ENCODE measurements at places on chromosomes 2 and 18.

GRCh38 chr2:190993292-190993643, 20.7 kb downstream of the STAT1 start:
- H3K27ac ChIP-seq = no peak overlapping the region
- no peak overlapping the region for H3K4me3 ChIP-seq
- DNase-seq = no peak
- H3K4me1 ChIP-seq = no peaks in the 10 kb centered on the region

DNA sequence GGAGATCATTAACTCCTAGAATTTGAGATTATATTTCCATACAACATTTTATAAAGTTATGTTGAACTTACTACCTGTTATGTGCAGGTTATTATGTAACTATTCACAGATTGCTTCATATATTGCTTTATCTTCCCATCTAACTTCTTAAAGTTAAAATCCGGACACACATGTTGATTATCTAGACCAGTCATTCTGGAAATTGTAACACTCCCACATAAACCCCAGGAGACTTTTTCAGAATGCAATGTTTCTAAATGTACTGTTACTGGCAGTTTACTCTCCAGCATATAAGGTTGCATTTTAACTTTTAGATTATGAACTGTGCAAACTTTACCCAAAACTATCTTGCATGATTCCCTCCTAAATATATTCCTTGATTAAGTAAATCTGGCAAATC, 70.5 kb upstream of the FAM117B start:
- no peak overlapping the region for H3K27ac ChIP-seq
- H3K4me1 ChIP-seq = no peaks in the 10 kb centered on the region
- H3K27me3 ChIP-seq = no peaks in the 10 kb centered on the region
- no peak overlapping the region for H3K4me3 ChIP-seq

DNA sequence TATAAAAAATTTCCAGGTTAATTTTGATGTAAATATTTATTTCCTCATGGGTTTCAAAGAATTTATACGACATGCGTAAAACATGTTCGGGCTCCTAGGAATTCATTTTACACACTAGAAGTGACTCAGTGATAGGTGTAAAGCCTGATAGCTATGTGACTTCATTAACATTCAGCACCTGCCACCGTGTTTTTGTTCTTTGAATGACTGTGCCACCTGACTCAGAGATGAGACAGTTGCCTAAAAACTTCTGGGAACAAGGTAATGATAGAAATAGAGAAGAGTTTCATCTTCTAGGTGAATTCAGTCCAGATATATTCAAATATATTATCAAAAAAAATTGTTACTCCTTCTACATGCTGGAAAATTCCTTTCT, 10.0 kb downstream of the IL1R2 start:
- peaks cover 11% of the 10 kb centered on the region for H3K4me1 ChIP-seq
- no peaks in the 10 kb centered on the region for H3K36me3 ChIP-seq
- DNase-seq = no peak
- no peak overlapping the region for H3K4me3 ChIP-seq

DNA sequence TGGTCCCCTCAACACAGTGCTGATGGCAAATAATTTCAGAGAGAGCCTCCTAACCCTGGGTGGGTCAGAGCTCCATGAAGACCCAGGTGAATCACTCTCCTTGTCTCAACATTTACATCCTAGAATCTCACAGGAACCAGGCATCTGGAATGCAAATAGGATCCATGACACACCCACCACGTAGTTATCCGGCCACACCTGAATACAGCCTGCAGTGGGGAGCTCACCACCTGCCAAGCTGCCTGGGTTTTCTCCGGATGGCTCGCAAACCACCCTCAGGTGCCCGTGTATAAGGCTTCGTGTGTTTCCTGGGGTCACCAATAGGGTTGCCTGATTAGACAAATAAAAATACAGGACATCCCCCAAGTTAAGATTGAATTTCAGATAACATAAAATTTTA, 9.9 kb downstream of the CHST10 start:
- H3K27ac ChIP-seq = no peak overlapping the region
- H3K27me3 ChIP-seq = no peaks in the 10 kb centered on the region
- no peak overlapping the region for H3K4me3 ChIP-seq
- H3K36me3 ChIP-seq = no peaks in the 10 kb centered on the region

DNA sequence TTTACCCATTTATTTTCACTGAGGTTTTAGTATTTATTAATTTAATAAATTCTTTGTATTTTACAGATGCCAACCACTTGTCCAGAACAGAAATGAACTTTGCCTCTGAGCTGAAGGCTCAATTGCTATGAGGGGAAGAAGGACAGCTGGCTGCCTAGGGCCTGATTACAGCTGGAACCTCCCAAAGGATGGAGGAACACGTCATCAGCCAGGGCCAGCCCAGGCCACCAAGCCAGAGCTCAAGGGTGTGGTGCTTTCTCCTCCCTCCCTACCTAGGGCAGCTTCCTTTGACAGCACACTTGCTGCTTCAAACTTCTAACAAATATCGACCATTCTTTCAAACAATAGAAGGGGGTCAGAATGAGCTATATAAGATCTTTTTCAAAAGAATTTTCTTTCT, 19.7 kb upstream of the RIOK3 start:
- H3K4me1 ChIP-seq = no peaks in the 10 kb centered on the region
- H3K27ac ChIP-seq = no peak overlapping the region
- H3K36me3 ChIP-seq = no peaks in the 10 kb centered on the region
- no peak overlapping the region for H3K4me3 ChIP-seq

GRCh38 chr2:204108330-204108751, 171.8 kb downstream of the ICOS start:
- H3K4me1 ChIP-seq = peaks cover 6% of the 10 kb centered on the region
- H3K27ac ChIP-seq = no peak overlapping the region
- no peak for DNase-seq
- no peaks in the 10 kb centered on the region for H3K27me3 ChIP-seq
- H3K36me3 ChIP-seq = no peaks in the 10 kb centered on the region
- no peak overlapping the region for H3K4me3 ChIP-seq

- H3K4me1 ChIP-seq = no peaks in the 10 kb centered on the region
- H3K27ac ChIP-seq = no peak overlapping the region
- H3K4me3 ChIP-seq = no peak overlapping the region
Observed at GRCh38 chr2:74593826-74594772, 39.6 kb downstream of the DOK1 start.

- DNase-seq = no peak
- no peak overlapping the region for H3K4me3 ChIP-seq
- H3K36me3 ChIP-seq = no peaks in the 10 kb centered on the region
- no peaks in the 10 kb centered on the region for H3K27me3 ChIP-seq
Observed at GRCh38 chr2:100245681-100246080, 76.6 kb downstream of the LONRF2 start.

GRCh38 chr2:37412231-37412630, 67.8 kb downstream of the QPCT start:
- no peaks in the 10 kb centered on the region for H3K4me1 ChIP-seq
- no peaks in the 10 kb centered on the region for H3K27me3 ChIP-seq
- no peak overlapping the region for H3K27ac ChIP-seq
- DNase-seq = no peak
- H3K36me3 ChIP-seq = no peaks in the 10 kb centered on the region

- H3K36me3 ChIP-seq = no peaks in the 10 kb centered on the region
- no peak for DNase-seq
- no peak overlapping the region for H3K4me3 ChIP-seq
- no peaks in the 10 kb centered on the region for H3K4me1 ChIP-seq
- H3K27ac ChIP-seq = no peak overlapping the region
Observed at GRCh38 chr18:8525692-8526091, 83.5 kb upstream of the RAB12 start.

- H3K4me1 ChIP-seq = no peaks in the 10 kb centered on the region
- no peak for DNase-seq
- no peak overlapping the region for H3K4me3 ChIP-seq
- no peaks in the 10 kb centered on the region for H3K36me3 ChIP-seq
- H3K27ac ChIP-seq = no peak overlapping the region
Observed at GRCh38 chr2:63736354-63736753, 105.3 kb upstream of the UGP2 start.

DNA sequence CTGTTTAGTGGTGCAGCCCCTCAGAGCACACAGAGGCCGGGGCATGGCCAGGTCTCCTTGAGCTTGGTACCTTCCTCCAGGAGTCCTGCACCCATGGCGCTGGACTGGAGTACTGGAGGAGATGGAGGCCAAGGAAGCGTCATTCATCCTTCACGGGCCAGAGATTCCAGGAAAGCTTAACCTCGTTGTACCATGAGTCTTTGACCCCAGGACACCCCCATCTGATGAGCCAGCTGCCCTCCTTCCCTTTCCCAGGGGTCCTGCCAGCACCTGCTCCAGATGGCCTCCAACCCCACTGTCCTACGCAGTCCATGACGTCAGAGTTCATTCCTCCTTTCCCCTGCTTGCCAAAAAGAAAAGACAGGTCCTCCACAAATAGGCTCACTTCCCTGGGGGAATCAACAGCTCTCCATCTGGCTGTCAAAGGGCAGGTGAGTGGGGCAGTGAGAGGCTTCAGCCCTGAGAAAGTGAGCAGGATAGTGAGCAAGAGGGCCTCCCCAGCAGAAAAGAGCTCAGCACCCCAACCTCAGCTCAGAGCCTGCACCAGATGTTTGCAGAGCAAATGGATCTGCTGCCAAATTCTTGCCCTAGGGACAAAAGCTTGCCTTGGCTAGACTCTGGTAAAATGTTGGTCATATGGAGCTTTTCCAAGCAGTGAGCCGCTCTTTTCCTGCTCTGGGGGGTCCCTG, 4.5 kb upstream of the NPPC start:
- no peaks in the 10 kb centered on the region for H3K4me1 ChIP-seq
- peak; percentile 32 for DNase-seq
- H3K27ac ChIP-seq = no peak overlapping the region
- H3K36me3 ChIP-seq = no peaks in the 10 kb centered on the region
- H3K4me3 ChIP-seq = no peak overlapping the region

GRCh38 chr2:17879137-17879912, 858 bp downstream of the KCNS3 start:
- peak; percentile 81 for DNase-seq
- no peaks in the 10 kb centered on the region for H3K4me1 ChIP-seq
- H3K36me3 ChIP-seq = no peaks in the 10 kb centered on the region

DNA sequence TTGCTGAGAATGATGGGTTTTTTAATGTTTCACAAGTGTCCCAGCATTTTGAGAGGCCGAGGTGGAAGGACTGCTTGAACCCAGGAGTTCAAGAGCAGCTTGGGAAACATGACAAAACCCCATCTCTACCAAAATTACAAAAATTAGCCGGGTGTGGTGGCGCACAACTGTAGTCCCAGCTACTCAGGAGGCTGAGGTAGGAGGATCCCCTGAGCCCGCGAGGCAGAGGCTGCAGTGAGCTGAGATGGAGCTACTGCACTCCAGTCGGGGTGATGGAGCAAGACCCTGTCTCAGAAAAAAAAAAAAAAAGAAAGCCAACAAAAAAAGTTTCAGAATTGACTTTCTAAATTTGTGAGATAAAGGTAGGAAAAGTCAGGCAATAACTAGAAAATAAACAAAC, 8.7 kb downstream of the TFCP2L1 start:
- no peak overlapping the region for H3K27ac ChIP-seq
- no peak for DNase-seq
- no peak overlapping the region for H3K4me3 ChIP-seq
- no peaks in the 10 kb centered on the region for H3K4me1 ChIP-seq
- H3K27me3 ChIP-seq = no peaks in the 10 kb centered on the region

DNA sequence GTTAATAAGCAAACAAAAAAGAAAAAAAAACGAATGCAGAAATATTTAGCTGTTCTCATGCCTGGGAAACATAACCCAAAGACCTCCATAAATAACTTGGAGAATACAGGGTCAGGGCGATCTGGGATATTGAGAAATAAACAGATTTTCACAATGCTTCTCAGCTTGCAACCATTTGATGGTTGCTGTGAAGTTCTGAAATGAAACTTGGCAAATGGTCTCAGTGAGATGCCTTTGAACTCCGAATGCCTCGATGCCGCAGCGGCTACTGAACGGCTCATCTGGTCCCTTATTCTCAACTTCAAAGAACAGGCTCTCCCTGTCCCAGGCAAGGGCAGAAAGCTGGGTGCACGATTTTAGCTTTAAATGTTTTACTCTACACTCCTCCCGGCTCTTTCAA, 78.1 kb downstream of the ZNF516 start:
- H3K27me3 ChIP-seq = no peaks in the 10 kb centered on the region
- DNase-seq = no peak
- H3K27ac ChIP-seq = no peak overlapping the region

DNA sequence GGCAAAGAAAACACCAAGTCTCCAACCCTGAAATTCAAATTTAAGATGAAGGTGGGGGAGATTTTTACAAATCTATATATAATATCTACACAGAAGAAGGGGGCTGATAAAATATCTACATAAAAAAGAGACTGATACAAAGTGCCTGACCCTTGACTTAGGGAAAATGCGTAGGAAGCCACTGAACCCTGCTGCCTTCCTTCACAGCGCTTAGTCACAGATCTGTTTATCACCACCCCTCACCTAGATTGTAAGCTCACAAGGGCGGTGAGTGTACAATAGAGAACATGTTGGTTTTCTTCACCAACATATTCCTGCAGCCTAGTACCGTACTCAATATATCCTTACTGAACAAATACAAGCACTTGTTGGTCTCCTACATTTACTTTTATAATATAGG, 54.3 kb downstream of the NOL10 start:
- DNase-seq = no peak
- no peaks in the 10 kb centered on the region for H3K4me1 ChIP-seq
- H3K36me3 ChIP-seq = no peaks in the 10 kb centered on the region
- no peaks in the 10 kb centered on the region for H3K27me3 ChIP-seq
- no peak overlapping the region for H3K4me3 ChIP-seq

DNA sequence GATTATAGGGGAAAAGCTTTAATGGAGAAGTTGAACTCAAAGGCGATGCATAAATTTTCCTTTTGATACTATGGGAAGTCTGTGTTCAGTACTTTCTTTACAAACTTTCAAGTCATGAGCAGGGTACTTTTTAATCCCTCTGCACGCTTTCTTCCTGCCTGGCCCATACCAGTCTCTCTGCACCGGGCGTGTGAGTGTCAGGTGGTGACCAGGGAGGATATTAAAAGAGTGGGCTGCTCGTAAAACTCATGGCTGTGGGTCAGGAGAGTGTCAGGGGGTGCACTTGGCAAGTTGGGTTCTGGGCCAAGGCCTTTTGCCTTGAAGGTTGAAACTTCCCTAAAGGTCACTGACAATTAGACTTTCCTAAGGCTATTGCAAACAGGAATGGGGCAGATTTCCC, 367.8 kb downstream of the GPD2 start:
- H3K36me3 ChIP-seq = no peaks in the 10 kb centered on the region
- H3K4me1 ChIP-seq = no peaks in the 10 kb centered on the region
- no peak for DNase-seq
- no peak overlapping the region for H3K27ac ChIP-seq
- H3K4me3 ChIP-seq = no peak overlapping the region
- no peaks in the 10 kb centered on the region for H3K27me3 ChIP-seq

All from kidney (tissue), 22 donors.